ENCODE measurements at places on chromosomes 1 and 21. TPM values are rescaled to one million over a fixed set of nuclear protein-coding genes. Genes with fewer than 3 reads are reported as not detected.

- peaks cover 7% of the 10 kb centered on the region for H3K36me3 ChIP-seq
- H3K27me3 ChIP-seq, result no peaks in the 10 kb centered on the region
- no peak for DNase-seq
- H3K4me1 ChIP-seq, result peaks cover 13% of the 10 kb centered on the region
These were observed 243.0 kb downstream of the SLC45A1 start for GRCh38 chr1:8560611-8561544.

- H3K27me3 ChIP-seq, result no peaks in the 10 kb centered on the region
- DNase-seq, result no peak
- no peaks in the 10 kb centered on the region for H3K36me3 ChIP-seq
- H3K27ac ChIP-seq, result no peak overlapping the region
These were observed 17.2 kb upstream of the FAM78B start for GRCh38 chr1:166184012-166184411.

- peaks cover 10% of the 10 kb centered on the region for H3K4me1 ChIP-seq
- H3K4me3 ChIP-seq, result no peak overlapping the region
- peaks cover 2% of the 10 kb centered on the region for H3K36me3 ChIP-seq
- H3K27ac ChIP-seq, result no peak overlapping the region
- no peak for DNase-seq
- H3K27me3 ChIP-seq, result peaks cover 3% of the 10 kb centered on the region
These were observed 1.5 kb upstream of the AKNAD1 start for GRCh38 chr1:108858230-108858950.

DNA sequence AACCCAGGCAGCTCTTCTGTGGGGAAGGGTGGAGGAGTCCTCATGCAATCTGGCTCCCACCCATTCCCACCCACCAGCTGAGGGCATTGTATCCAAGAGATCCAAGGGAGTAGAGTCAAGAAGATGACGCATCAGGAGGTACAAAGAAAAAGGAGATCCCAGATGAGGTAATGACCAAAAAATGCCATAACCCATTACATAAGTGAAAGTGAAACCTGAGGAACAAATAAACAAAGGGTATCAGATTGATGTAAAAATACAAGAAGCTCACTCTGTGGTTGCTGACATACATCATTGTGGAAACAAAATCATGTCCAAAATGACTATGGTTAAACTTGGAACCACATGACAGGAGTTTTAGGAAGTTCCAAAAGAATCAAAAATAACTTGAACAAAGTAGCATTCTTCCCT is 42.5 kb downstream of the CCN1 start:
- peaks cover 37% of the 10 kb centered on the region for H3K4me1 ChIP-seq
- no peaks in the 10 kb centered on the region for H3K27me3 ChIP-seq
- peak overlapping the region; percentile 29 for H3K27ac ChIP-seq
- no peak for DNase-seq
- no peak overlapping the region for H3K4me3 ChIP-seq

DNA sequence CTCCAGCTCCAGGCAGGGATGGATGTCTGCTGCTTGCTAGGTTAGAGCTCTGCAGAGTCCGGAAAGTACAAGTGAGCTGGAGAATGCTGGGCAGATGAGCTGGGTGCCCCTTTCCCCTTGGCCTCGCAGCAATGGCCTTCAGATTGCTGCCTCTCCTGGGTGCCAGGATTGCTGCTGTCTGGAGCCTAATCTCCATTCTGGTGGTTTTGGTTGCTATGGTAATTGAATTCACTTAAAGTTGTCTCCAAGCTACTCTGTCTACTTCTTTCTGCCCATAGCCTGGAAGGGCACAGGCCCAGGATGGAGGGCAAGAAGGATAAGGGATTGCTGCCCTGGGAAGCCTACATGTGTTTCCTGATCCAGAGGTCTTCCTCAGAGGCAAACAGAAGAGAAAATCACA is 14.6 kb upstream of the KCND3 start:
- H3K27me3 ChIP-seq, result peaks cover 19% of the 10 kb centered on the region
- no peak overlapping the region for H3K4me3 ChIP-seq
- no peak for DNase-seq
- no peaks in the 10 kb centered on the region for H3K36me3 ChIP-seq

DNA sequence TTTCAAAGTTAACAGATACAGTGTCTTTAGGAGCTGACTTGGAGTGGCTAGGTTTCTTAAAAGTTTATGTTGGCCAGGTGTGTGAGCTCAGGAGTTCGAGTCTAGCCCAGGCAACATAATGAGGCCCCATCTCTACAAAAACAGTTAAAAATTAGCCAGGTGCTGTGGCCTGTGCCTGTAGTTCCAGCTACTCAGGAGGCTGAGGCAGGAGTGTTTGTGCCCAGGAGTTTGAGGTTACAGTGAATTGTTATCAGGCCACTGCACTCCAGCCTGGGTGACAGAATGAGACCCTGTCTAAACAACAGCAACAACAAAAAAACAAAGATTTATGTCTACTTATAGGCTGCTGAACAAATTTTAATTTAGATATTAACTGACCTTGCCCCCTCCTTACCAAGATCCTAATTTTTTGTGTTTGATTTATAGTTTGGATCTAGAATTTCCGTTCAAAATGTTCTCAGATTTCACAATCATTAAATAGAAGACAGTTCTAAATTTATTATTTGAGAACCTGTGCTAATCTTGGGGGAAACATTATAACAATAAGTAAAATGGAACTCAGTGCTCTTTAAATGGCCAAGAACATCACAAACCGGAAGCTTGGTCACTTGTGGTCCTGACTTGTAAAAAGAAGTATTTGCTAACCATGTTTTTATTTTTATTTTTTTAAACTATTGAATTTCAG is 67.8 kb downstream of the POU2F1 start:
- DNase-seq, result no peak
- no peak overlapping the region for H3K4me3 ChIP-seq
- peaks cover 2% of the 10 kb centered on the region for H3K36me3 ChIP-seq
- no peaks in the 10 kb centered on the region for H3K27me3 ChIP-seq

GRCh38 chr1:25695771-25696311 is 79.2 kb downstream of the MAN1C1 start:
- no peak for DNase-seq
- H3K4me1 ChIP-seq, result peaks cover 74% of the 10 kb centered on the region
- H3K27me3 ChIP-seq, result no peaks in the 10 kb centered on the region
- H3K27ac ChIP-seq, result peak overlapping the region; percentile 93

DNA sequence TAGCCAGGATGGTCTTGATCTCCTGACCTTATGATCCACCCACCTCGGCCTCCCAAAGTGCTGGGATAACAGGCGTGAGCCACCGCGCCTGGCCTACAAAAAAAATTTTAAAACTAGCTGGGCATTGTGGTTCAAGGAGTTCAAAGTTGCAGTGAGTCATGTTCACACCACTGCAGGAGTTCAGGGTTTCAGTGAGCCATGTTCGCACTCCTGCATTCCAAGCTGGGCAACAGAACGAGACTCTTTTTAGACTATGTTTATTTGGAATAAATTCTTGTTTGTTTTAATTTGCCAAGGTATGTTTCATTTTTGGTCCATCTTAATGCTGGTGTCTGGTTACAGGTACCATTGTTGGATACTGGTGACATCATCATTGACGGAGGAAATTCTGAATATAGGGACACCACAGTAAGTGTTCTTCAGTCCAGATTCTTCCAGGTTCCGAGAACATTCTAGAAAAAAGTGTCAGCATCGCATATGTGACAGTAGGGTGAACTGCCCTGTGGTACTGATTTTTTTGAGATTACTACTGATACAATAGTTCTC is 3.9 kb downstream of the PGD start:
- peaks cover 28% of the 10 kb centered on the region for H3K36me3 ChIP-seq
- no peak overlapping the region for H3K4me3 ChIP-seq
- peak overlapping the region; percentile 27 for H3K27ac ChIP-seq
- peaks cover 41% of the 10 kb centered on the region for H3K4me1 ChIP-seq
- no peak for DNase-seq

- H3K4me1 ChIP-seq, result no peaks in the 10 kb centered on the region
- H3K4me3 ChIP-seq, result no peak overlapping the region
- no peaks in the 10 kb centered on the region for H3K27me3 ChIP-seq
- no peak for DNase-seq
- peaks cover 12% of the 10 kb centered on the region for H3K36me3 ChIP-seq
These were observed 1.5 kb downstream of the TNFRSF25 start for GRCh38 chr1:6464514-6464836.

DNA sequence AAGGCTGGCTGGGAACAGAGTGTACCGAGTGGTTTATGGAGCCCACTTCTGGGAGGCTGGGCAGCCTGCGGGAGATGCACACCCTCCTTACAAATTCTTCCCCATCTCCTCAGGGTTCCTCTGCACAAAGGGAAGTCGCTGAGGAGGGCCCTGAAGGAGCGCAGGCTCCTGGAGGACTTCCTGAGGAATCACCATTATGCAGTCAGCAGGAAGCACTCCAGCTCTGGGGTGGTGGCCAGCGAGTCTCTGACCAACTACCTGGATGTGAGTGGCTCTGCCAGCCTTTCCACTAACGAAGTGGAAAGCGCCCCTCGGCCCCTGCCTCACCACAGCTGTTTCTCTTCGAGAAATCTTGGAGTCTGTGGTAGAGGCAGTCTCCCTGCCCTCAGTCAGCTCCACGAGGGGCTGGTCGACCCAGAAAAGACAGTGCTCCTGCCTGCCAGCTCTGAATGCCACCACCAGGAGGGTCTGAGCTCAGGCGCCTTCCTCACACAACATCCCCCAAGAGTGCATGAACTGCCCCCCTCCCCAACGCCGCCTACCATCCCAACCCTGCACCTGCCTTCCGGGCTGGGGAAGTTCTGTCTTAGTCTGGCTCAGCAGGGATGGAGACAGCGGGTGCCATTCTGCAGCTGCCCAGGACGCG is 31.8 kb downstream of the PROK1 start:
- no peak overlapping the region for H3K4me3 ChIP-seq
- H3K27ac ChIP-seq, result no peak overlapping the region
- H3K36me3 ChIP-seq, result no peaks in the 10 kb centered on the region
- no peaks in the 10 kb centered on the region for H3K4me1 ChIP-seq
- peaks cover 22% of the 10 kb centered on the region for H3K27me3 ChIP-seq

DNA sequence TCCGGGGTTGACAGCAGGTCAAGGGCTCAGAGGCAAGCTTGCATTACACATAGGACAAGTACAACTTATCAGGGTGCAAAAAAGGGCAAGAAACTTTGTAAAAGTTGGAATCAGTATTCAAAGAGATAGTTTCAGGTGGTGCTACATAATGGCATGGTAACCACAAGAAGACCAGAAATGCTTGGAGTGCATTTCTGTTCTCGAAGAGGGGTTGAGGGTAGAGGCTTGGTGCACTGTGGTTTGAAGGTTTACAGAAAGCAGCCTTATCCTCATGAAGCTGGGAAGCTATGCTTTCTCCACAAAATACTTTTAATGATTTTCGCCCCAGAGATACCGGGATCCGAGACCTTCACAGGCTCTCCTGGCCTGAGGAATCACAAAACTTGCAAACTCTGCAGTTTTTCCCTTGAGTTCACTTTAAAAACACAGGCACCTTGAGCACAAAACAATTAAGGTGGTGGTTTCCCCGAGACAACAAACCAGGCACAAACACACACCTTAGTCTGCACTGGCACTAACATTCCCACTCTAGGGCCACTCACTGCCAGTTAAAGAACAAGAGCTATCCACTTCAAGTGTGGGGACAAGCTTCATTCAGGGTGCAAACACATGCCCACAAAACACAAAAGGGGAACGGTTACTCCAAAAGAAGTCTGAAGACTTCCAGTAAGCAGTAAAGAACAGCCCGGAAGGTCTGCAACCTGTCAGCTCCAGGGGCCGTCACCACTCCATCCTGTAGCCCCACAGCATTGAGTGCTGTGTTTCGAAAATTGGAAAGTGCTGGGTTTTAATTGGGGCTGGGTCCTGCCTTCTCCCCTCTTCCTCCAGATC is 29.8 kb upstream of the NFIA start:
- no peak overlapping the region for H3K4me3 ChIP-seq
- peaks cover 38% of the 10 kb centered on the region for H3K4me1 ChIP-seq
- H3K27me3 ChIP-seq, result peaks cover 15% of the 10 kb centered on the region
- H3K36me3 ChIP-seq, result no peaks in the 10 kb centered on the region
- no peak overlapping the region for H3K27ac ChIP-seq

DNA sequence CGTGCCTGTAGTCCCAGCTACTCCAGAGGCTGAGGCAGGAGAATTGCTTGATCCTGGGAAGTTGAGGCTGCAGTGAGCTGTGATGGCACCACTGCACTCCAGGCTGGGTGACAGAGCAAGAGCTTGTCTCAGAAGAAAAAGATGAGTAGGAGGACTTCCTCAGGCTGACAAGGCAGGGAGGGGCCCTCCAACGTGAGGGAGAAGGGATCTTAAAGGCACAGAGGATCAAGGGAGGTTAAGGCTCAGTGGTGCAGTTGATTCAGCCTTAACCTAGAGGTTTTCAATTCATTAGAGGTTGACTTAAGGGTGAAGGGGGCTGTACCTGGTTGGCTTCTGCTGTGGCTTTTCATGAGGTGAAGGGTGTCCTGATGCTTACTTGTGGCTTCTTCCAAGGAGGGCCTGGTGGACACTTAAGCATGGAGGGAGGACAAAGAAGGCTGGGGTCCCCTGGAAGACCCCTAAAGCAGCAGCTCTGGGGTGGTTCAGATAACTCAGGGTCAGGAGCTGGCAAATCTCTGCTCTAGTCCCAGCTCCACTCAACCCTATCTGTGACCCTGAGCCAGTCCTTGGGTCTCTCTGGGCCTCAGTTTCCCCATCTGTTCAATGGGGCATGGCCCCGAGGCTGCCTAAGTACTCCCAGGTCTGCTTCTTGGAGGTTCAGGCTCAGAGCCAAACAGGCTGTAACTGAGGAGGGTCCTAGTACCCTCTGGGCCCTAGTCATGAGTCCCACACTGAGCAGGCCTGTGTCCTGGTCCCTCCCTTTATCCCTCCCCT is 6.3 kb downstream of the EXTL1 start:
- peaks cover 2% of the 10 kb centered on the region for H3K27me3 ChIP-seq
- no peak for DNase-seq
- H3K4me1 ChIP-seq, result peaks cover 2% of the 10 kb centered on the region
- no peak overlapping the region for H3K27ac ChIP-seq

DNA sequence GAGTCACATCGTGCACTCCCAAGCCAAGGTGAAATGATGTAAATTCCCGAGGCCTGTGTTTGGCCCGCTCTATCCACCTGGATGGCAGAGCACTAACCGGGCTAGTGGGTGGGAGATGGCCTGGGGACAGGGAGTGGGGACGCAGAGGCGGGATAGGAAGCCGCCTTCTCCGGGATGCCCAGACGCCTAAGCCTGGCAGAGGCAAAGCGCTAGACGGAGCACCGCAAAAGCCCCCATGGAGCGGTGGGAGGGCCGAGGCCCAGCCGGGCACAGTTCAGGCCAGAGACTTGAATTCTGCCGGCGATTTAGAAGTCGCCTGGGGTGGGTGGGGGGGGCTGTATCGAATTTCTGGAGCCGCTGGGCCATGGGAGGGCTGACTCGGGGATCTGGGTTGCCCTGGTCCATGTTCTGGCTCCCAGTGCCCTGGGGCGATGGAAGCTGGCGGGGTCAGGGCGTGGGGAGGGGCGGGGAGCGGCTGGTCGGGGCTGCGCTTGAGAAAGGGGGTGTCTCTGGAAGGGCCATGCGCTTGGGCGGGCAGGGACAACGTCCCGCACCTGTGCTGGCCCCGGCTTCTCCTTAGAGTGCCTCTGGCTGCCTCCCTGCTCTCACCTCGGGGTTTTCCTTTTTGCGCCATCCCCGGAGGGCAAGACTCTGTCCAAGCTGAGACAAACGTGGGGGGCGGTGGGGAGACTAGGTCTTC is 28.0 kb downstream of the KIAA2013 start:
- H3K27me3 ChIP-seq, result peaks cover 27% of the 10 kb centered on the region
- H3K4me1 ChIP-seq, result no peaks in the 10 kb centered on the region
- no peak overlapping the region for H3K27ac ChIP-seq
- no peak for DNase-seq
- no peak overlapping the region for H3K4me3 ChIP-seq

The PTGER3 gene
- total RNA-seq, result not detected

The PEAR1 gene
- 28.2 TPM for total RNA-seq

The PRDM16 gene
- 7.4 TPM for total RNA-seq

The CHRM3 gene
- total RNA-seq, result 0.37 TPM

The HEYL gene
- total RNA-seq, result 1.4 TPM

The OR2T33 gene
- total RNA-seq, result not detected

The ELAPOR1 gene
- total RNA-seq, result 0.31 TPM

The ALX3 gene
- not detected for total RNA-seq

The ZYG11A gene
- 0.21 TPM for total RNA-seq

The C1QC gene
- total RNA-seq, result not detected

The CTH gene
- total RNA-seq, result 8.3 TPM

The OR14K1 gene
- total RNA-seq, result not detected

Data from osteocyte (in vitro differentiated cells).